ENCODE measurements at places on chromosomes 3 and 15.

DNA sequence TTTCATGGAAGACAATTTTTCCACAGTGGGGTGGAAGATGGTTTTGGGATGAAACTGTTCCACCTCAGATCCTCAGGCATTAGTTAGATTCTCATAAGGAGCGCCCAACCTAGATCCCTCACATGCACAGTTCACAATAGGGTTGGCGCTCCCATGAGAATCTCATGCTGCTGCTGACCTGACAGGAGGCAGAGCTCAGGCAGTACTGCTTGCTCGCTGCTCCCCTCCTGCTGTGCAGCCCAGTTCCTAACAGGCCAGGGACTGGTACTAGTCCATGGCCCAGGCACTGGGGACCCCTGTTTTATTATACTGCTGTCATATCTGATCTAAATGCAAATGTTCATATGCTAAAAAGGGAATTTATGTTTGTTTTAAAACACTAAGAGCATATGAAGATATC is 9.8 kb upstream of the GRK7 start:
- DNase-seq, result no peak

- DNase-seq, result no peak
Measured at GRCh38 chr15:89396723-89397652, 62.4 kb upstream of the POLG start.

DNA sequence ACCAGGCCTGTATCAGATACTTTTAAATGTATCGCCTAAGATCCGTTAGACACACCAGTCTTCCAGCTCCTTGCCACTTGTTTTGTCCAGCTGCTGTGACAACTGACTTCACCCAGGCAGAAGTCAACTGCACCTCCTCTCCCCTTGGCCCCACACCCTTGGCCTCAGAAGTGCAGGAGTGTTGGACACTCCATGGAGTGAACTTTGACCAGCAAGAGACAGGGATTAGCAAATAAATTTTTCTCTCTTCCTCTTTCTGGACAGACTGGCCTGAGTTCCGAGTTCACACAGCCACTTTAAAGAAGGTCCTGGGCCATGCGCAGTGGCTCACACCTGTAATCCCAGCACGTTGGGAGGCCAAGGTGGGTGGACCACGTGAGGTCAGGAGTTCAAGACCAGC is 2.9 kb upstream of the CLN6 start:
- DNase-seq, result peak; percentile 36

GRCh38 chr3:135565546-135565945 is 400.0 kb upstream of the PPP2R3A start:
- no peak for DNase-seq

- peak; percentile 95 for DNase-seq
Measured at GRCh38 chr3:72523429-72524151, 324.7 kb downstream of the SHQ1 start.

DNA sequence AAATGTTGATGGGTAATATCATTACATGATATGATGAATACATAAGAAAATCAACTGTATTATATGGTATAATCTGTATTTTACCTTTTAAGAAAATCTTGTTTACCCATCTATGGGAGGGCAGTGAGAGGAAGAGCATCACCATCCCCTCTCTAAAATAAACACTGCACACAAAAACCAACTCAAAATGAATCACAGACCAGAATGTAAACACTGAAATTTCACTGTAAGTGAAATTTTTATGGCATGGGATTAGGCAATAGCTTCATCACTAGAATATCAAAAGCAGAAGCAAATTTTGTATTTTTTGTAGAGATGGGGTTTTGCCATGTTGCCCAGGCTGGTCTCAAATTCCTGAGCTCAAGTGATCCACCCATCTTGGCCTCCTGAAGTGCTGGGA is 26.2 kb downstream of the IFT80 start:
- no peak for DNase-seq

- no peak for DNase-seq
Measured at GRCh38 chr15:69980341-69981059, 117.2 kb downstream of the TLE3 start.

- DNase-seq, result no peak
Measured at GRCh38 chr3:37591116-37591781, 270.4 kb upstream of the CTDSPL start.

DNA sequence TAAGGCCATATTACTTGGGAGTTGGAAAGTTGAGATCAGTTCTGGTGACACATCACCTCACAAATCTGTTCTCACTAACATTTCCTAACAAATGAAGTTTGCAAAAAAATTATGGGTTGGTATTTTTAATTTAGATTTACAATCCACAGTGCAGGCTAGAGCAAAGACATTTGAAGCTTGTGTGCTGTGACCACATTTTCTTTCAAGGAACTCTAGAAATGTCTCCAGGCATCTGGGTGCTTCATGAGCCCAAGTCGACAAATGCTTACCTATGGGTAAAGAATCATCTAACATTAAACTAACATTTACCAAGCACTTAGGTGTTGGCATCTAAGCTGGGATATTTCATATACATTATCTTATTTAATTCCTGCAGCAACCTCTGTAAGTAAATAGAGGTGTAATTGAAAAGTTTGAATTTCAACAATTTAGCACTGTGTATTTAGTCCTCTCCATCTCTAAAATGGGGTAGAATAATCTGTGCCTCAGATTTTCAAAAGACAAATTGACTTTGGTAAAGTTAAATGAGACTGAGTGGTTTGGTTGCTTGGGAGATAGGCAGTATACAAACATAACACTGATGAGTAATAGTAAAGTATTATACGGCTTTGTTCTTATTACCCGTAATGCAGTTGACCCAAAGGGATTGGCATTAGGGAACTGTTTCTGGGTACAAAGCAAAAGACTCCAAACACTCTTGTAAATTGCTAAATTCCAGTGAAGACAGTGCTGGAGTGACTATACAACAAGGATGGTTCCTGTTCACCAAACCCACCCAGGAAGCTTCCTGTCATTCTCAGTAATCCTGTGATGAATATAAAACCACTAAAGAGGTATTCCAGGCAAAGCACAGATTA is 162.5 kb downstream of the TPRG1 start:
- no peak for DNase-seq

DNA sequence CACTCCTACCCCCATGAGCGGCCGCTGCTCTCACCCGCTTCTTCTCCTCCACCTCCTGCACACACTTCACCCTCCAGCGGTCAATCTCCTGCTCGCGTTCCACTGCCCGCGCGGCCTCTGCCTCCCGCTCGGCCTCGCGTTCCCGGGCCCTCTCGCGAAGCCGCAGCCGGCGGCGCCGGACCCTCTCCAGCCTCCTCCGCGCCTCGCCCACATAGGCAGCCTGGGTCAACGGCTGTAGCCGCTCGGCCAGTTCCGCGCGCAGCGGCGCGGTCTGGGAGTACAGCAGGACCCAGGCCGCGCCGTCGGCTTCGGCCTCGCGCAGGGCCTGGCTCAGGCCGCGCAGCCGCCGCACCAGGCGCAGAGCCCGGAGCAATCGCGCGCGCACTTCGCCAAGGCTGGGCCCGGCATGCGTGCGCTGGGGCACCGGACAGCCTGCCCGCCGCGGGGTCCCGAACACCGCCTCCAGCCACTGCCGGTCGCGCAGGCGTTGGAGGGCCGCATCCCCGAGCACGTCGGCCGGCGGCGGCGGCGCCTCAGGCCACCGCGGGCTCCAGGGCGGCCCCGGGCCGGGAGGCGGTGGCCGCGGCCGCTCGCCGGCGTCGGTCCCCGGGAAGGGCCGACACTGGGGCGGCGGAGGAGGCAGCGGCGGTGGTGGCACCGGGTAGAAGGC is 595 bp downstream of the PDCD7 start:
- peak; percentile 65 for DNase-seq

- no peak for DNase-seq
Measured at GRCh38 chr15:52680761-52681160, 1.6 kb upstream of the ATOSA start.

GRCh38 chr3:58577269-58577821 is at the start of gene FAM107A:
Gene FAM107A (minus strand): TSS chr3:58577391. CDS start chr3:58569860, 7,531 bp downstream.
- DNase-seq, result no peak

DNA sequence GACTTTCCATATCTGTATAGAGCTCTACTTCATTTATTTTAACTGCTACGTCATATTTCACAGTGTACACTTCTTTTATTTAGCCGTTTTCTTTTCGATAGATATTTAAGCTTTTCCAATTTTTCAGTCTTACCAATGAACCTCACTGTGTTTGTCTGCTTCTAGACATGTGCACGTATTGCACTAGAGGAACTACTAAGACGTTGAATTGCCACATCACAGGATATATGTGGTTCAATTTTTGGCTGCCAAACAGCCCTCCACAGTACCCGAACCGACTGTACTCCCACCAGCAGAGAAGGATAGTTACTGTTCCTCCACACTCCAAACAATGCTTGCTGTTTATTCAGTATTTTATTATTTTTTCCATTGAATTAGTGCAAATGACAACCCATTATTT is 2.0 kb downstream of the NR1I2 start:
- DNase-seq, result peak; percentile 23

DNA sequence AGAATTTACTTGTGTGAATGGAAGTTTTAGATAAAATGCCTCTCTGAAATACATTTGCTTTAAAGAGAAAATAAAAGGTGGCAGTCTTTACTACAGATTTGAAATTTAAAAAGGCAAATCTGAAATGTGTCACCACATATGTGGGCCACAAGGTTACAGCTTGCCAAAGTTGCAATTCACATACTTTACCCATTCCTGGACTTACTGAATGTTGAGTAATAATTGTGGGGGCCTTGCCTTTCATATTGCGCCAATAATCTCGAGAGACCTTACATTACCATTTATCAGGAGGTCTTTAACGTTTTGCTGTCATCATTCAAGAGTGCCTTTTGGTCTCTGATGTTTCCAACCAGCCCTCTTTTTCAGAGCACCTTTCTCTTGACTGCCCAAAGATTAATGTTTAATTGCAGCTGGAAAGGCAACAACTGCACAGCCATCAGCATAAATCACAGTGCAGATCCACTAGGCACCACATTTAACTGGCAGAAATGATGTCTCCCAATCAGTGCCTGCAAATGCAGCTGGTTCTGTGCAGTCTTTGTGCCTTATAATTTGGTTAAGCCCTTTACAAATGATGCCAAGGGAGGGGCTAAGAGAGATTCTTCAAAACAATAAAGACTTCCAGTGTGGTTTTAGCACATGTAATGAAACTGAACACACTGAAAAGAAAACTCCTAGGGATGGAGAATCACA is 206.8 kb downstream of the MAGI1 start:
- DNase-seq, result no peak

- no peak for DNase-seq
Measured at GRCh38 chr3:194379651-194380050, 10.1 kb upstream of the LRRC15 start.

DNA sequence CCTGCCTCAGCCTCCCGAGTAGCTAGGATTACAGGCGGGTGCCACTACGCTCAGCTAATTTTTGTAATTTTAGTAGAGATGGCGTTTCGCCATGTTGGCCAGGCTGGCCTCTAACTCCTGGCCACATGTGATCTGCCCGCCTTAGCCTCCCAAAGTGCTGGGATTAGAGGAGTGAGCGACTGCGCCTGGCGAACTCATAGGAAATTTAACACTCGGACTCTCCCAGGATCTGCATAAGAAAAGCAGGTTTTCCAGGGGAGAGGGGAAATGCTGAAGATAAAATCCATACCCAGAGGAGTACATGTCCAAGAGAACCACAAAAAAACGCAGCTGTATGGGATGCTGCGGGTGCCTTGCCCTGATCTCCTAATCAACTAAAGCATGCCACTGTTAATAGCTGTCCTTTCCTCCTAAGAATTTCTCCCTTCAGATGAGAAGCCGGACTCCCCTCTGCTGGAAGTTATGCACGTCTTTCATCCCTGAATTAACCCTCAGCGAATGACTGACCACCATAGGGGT is 25.3 kb upstream of the TGFBR2 start:
- DNase-seq, result no peak

DNA sequence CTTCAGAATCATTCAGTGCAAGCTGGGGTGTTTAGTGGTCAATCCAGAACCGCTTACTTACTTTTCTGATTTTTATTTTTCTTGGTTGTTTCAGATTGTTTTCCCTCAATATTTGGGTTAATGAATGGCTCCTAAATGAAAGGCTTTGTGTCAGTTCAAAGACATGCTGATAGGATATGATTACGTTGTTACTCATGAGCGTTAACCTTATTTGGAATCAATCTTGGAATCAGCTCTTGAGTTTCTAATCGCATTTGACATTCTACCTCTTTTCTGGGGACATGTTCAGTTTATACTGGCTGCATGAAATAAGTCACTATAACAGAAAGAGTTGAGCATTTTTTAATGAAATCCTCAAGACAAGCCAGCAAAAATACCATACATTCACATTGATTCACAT is 50.2 kb downstream of the ATP11B start:
- DNase-seq, result no peak

DNA sequence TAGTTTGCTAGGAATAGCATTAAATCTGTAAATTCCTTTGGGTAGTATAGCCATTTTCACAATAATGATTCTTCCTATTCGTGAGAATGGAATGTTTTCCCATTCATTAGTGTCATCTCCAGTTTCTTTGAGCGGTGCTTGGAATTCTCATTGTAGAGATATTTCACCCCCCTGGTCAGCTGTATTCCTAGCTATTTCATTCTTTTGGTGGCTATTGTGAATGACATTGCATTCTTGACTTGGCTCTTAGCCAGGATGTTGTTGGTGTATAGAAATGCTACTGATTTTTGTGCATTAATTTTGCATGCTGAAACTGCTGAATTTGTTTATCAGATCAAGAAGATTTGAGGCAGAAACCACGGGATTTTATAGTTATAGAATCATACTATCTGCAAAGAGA is 690.5 kb upstream of the ALCAM start:
- no peak for DNase-seq

- peak; percentile 37 for DNase-seq
Measured at GRCh38 chr3:11671648-11672100, 28.0 kb upstream of the VGLL4 start.

DNA sequence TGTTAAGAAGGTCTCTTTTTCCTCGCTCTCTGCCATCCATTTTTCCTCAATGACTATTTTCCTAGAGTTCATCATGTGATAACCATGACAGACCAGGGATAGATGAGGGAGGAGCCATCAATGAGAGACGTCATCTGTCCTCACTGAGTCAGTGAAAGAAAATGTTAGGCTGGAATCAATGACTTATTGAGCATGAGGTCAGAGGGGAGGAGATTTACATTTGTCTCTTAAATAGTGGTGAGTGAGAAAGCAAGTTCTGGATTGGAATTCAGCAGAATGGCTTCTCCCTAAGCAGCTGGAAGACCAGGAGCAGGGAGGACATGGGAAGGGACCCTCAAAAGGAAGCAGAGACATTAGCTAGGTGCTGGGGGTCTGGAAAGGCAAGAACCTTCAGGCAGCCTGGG is 28.2 kb upstream of the USP3 start:
- DNase-seq, result peak; percentile 75

- DNase-seq, result no peak
Measured at GRCh38 chr15:100033140-100033857, 300.1 kb upstream of the LYSMD4 start.

DNA sequence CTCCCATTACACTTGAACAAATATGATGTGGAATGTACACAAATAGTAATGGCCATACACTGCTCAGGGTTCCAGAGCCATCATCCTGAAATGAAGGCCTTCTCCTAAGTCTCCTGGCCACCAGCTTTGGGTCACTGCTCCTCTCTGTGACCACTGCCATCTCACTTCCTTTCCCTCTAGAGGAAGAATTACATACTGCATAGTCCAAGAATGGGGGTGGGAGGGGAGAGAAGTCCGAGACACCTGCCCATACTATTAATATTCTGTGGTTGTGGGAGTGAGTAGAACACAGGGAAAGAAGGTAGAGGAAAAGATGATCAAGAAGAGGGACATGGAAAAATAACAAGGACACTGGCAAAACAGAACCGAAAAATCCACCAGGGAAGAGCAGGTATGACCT is 20.6 kb downstream of the ETV5 start:
- DNase-seq, result no peak
